ENCODE measurements at places on chromosomes 5 and 9.

- DNase-seq: no peak
These were observed 12.2 kb upstream of the HMGCR start for GRCh38 chr5:75324791-75325190.

- no peak for DNase-seq
These were observed 38.8 kb upstream of the STARD4 start for GRCh38 chr5:111551161-111551560.

DNA sequence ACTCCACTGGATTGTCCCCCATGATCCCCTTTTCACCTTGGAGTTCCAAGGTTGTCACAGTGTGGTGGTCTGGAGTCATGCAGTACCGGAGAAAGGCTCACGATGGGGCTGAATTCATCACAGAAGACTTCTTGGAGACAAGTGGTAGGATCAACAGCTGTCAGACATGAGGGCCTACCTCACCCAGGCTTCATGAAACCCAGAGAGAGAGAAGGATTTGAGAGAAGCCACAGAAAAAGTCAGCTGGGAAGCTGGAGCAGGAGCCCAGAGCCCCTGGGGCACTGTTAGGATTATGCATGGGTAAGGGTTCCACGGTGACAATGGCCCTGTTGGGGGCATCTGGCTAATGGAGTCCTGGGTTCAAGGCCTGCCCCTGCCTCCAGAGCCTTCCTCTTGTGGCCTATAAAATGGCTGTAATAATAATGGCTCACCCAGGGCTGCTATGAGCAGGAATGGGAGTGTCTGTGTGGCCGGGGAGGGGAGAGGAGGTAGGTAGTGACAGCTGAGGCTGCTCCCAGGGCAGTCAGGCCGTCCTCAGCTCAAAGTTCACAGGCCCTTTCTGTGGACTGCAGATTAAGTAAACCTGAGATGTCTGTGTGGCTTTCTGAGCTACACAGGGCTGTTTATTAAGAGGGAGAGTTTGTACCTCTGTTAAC is 910 bp downstream of the TRIM14 start:
- no peak for DNase-seq

DNA sequence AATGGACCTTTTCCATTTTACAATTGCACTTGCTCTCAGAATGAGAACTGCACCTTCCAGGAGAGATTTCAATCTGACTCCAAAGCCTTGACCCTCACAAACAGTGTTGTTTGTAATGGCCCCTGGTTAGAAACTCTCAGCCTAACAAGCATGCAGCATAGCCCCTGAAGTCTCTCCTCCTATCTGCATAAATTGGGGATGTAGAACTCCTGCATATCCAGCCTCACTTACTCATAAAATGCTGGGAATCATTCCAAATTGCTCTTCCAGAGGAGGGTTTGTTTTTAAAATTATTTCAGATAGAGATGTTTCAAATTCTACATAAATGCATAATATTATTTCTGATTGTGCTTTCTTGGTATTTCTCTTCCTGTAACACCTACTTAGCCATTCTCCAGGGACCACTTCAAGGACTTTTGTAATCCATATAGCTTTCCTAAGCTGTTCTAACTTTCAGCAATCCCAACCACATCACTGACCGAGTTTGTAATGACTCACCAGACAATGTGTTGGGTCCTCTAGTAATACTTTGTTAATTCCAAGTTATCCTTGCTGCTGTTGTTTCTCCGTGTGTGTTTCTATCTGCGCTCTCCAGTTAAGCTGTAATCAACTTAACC is 143.8 kb upstream of the CCDC152 start:
- DNase-seq: no peak

- DNase-seq: no peak
These were observed 64.6 kb downstream of the SH3TC2 start for GRCh38 chr5:148998174-148998797.

Measured in type B pancreatic cell (in vitro differentiated cells).